ENCODE measurements at places on chromosomes 5 and 9. TPM values are rescaled to one million over a fixed set of nuclear protein-coding genes. Genes with fewer than 3 reads are reported as not detected.

Gene PAEP
- total RNA-seq: not detected

Gene C9orf152
- total RNA-seq: not detected

Gene ANKRD55
- total RNA-seq: not detected

Gene ENC1
- 109 TPM for total RNA-seq

Gene SLC23A1
- total RNA-seq: not detected

Gene SH3RF2
- 4.0 TPM for total RNA-seq

Gene PDE6A
- under 0.01 TPM for total RNA-seq

Gene GLRA1
- not detected for total RNA-seq

Gene FRMD3
- total RNA-seq: 0.36 TPM

Gene PRDM9
- not detected for total RNA-seq

Gene ANKRD18A
- total RNA-seq: not detected

Gene CD72
- 2.7 TPM for total RNA-seq

Gene GHR
- total RNA-seq: 5.6 TPM

Gene PLAC8L1
- not detected for total RNA-seq

Gene CARD9
- total RNA-seq: 5.1 TPM

Gene HAVCR1
- 0.36 TPM for total RNA-seq

Gene HTR1A
- total RNA-seq: not detected

Gene SOX30
- total RNA-seq: under 0.01 TPM

Gene GABRP
- under 0.01 TPM for total RNA-seq

Gene TMEFF1
- 1.2 TPM for total RNA-seq

Gene GABBR2
- 0.88 TPM for total RNA-seq

Gene RANBP3L
- 1.8 TPM for total RNA-seq

Gene PDLIM4
- total RNA-seq: 47.7 TPM

Gene PAX5
- total RNA-seq: not detected

Gene DNM1
- total RNA-seq: 3.6 TPM

Gene BARX1
- total RNA-seq: 15.6 TPM

Gene ANKRD34B
- not detected for total RNA-seq

Gene DBH
- not detected for total RNA-seq

Gene IFNA13
- not detected for total RNA-seq

Gene NAA35
- 23.5 TPM for total RNA-seq

Gene LECT2
- total RNA-seq: not detected

Gene FBXL7
- 14.4 TPM for total RNA-seq

Gene TMEM252
- total RNA-seq: not detected

Gene TRIM36
- total RNA-seq: 0.36 TPM

Gene OLFM1
- under 0.01 TPM for total RNA-seq

Gene SEMA4D
- 0.88 TPM for total RNA-seq

Gene NPR2
- total RNA-seq: 20.3 TPM

Gene TYRP1
- total RNA-seq: 0.36 TPM

Gene LCP2
- total RNA-seq: not detected

Gene CARD19
- total RNA-seq: 38.6 TPM

Gene SMAD5
- 58.6 TPM for total RNA-seq

Gene GOLPH3
- total RNA-seq: 88.7 TPM

Gene NSG2
- total RNA-seq: not detected

Gene NR5A1
- not detected for total RNA-seq

Gene MED10
- total RNA-seq: 12.4 TPM

Gene BARHL1
- not detected for total RNA-seq

Gene SCGB3A2
- total RNA-seq: not detected
